ENCODE measurements at places on chromosomes 2 and 18.

DNA sequence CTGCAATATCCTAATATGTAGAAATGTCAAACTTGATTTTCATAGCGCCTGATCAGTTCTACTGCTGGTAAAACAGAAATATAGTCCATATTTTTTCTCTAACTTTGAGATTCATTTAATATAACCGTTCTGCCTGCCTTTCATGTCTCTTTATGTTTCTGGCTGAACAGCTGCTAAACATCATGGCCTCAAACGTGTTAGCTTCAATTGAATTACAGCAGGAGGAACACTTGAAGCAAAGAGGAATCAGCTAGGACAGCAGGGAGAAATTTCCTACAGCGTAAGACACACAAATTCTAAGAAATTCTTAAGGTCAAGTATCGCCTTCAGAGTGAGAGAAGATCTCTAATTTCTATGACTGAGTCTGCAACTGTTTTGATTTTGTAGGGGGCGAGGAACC, 433.2 kb downstream of the FBXO15 start:
- DNase-seq, result no peak

- DNase-seq, result no peak
Measured at GRCh38 chr18:63454497-63454896, 22.3 kb upstream of the SERPINB5 start.

GRCh38 chr2:115396579-115396978, 954.1 kb downstream of the DPP10 start:
- DNase-seq, result no peak

DNA sequence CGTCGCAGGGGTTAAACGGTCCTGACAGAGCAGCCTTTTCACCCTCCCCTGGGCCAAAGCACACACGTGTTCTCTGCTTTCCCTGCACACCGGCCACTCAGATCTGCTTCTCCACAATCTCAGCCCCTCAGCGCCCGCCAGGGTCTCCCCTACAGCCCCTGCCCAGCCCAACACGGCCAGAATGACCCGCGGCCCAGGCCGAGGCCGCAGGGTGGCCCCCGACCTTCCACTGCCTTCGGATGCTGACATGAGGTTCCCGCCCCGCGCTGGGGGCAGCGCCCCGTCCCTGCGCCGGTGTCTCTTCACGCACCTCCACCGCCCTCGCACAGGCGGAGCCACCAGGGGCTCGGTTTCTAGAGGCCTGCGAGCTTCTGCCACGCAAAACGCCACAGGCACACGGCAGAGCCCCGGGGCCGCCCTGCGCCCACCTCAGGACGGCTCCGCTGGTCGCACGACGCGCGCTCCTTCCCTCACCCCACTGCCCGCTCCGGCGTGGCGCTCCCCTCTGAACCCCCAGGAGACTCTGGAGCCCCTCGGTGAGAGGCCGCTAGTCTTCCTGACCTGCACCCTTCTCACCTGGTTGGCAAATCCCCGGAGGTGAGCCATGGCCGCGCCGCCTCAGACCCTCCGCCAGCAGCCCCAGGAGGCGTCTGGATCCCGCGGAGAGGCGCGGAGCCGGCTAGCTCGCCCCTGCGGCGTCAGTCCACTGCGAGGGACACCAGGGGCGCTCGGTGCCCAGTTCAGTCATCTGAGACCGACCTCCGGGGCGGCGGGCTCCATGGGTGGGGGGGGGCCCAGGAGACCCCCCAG, 749 bp downstream of the STK25 start:
- peak; percentile 79 for DNase-seq

DNA sequence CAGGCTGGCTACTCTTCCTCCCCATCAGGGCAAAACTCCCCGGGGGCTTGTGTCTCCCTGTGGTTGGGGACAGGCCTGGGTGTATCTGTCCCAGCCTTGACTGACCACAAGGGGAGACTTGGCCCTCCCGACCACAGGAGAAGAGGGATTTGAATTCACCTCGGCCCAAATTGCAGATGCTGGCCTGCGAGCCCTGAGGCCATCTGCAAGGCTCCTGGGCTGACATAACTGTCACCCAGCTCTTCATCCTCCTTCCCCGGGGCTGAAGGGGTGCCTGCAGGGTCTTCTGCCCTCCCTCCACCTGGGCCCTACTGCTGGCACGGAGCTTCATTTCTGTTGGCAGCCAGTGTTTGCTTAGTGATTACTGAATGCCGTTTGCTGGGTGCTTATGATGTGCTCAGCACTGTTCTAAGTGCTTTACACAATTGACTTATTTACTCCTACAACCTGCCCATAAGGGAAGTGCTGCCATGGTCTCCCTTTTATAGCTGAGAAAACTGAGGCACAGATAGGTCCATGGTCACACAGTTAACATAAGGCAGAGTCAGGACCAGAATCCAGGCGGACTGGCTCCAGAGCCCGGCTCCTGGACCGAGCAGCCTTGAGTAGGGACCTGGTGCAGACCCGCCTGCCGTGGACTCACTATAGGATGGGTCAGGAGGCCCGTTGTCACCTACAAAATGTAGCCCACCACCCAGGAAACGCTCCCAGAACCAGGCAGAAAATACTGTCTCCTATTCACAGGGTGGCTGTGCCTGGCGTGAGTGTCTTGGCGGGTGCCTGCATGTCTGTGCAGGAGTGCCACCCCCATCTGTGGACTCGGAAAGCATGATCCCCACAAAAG, 18.9 kb downstream of the STEAP3 start:
- DNase-seq, result no peak

GRCh38 chr18:49487711-49488310, 777 bp upstream of the C18orf32 start:
- no peak for DNase-seq

- DNase-seq, result no peak
Measured at GRCh38 chr2:177084607-177085006, 128.0 kb upstream of the HNRNPA3 start.

DNA sequence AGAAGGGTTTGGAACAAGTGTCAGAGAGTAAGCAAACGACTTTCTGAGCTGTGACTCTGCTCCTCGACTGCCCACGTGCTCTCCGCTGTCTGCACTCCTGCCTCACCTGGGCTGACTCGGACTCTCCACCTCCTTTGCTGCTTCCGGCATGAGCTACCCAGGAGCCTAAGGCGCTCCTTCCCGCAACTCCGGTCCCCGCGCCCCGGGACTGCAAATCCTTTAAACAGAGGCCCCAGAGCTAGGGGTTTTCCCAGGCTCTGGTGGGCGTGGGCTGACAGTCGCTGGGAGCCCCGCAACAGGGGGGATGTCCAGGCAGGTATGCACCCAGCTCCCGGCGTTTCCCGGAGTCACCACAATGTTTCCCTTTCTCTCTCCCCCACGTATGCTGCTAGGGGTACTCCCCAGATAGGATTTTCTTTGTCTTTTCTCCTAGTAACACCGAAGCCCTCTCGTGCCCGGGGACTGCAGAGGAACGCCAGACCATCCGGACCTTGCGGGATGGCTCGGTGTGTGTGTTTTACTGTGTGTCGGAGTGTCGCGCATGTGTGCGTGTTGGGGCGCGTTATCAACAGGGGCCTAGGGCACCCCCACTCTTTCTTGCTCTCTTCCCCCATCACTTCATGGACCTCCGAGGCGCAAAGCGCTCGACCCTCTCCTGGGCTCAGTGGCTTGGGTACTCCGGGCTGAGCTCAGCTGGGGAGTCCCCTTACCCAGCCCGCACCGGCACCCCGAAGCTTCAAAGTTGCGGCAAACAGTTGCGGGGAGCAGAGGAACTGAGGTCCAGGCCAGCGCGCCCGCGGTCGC, 691 bp upstream of the THSD7B start:
- DNase-seq, result peak; percentile 23

- DNase-seq, result no peak
Measured at GRCh38 chr2:64624108-64624610, 29.6 kb downstream of the SERTAD2 start.

- DNase-seq, result no peak
Measured at GRCh38 chr2:75055820-75056675, 97.6 kb downstream of the POLE4 start.

DNA sequence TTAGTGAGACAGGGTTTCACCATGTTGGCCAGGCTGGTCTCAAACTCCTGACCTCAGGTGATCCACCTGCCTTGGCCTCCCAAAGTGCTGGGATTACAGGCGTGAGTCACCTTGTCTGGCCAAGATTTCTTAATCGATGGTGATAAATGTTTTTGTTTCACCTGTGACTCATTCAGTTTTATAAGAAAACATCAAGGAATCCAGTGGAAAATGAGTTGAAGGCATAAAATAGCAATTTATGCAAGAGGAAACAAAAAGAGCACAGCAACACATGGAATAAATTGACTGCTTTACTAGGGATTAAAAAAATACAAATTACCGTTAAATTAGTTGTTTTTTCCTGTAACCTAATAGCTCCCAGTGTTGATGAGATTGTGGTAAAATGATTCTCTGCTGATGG, 80.2 kb downstream of the CDK15 start:
- DNase-seq, result no peak

- no peak for DNase-seq
Measured at GRCh38 chr2:164782323-164782722, 59.3 kb downstream of the COBLL1 start.
